ENCODE measurements at places on chromosomes 1 and 21.

- peak; percentile 12 for DNase-seq
These were observed 23.3 kb downstream of the CYP2J2 start for GRCh38 chr1:59903141-59903754.

GRCh38 chr1:23616292-23616824 is 57.1 kb upstream of the ID3 start:
- DNase-seq: no peak

DNA sequence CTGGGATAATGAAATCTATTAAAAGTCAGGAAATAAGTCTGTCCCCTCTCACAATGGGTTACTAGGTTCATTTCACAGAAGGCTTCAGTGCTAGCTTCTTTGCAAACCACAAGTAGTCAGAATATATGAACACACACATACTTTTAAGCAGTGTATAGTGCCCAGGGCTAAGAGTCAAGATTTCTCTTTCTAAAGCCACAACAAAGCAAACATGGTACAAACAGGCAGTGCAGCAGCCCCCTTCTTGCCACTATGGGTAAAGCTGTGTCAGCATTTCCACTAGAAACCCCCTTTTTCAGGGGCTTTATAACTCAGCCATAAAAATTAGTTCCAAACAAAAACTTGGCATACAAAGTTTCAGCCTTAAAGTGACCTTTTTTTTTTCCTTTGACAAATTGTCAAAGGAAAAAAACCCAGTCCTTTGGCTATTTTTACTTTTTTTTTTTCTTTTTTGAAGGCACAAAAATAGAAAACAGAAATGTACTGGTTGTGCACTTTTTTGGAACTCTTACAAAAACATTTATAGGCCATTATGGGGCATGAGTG is 315.4 kb downstream of the LMO4 start:
- no peak for DNase-seq

DNA sequence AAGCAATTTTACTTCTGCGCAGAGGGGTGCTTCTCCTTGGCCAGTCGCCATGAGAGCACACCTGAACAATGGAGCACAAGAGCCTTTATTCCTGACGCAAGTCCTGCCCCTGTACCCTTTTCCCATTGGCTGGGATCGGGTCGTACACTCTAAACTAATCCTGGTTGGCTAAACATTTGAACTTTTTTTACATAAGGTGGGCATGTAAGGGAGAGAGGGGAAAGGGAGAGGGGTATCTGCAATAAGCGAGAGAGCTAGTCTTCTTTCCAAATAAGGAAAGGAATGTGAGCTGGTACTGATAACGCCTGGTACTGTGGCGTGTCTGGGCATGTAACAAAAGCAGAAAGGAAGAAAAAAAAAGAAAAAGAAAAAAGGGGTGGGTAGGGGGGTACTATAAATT is 21.8 kb downstream of the MFSD2A start:
- DNase-seq: no peak

DNA sequence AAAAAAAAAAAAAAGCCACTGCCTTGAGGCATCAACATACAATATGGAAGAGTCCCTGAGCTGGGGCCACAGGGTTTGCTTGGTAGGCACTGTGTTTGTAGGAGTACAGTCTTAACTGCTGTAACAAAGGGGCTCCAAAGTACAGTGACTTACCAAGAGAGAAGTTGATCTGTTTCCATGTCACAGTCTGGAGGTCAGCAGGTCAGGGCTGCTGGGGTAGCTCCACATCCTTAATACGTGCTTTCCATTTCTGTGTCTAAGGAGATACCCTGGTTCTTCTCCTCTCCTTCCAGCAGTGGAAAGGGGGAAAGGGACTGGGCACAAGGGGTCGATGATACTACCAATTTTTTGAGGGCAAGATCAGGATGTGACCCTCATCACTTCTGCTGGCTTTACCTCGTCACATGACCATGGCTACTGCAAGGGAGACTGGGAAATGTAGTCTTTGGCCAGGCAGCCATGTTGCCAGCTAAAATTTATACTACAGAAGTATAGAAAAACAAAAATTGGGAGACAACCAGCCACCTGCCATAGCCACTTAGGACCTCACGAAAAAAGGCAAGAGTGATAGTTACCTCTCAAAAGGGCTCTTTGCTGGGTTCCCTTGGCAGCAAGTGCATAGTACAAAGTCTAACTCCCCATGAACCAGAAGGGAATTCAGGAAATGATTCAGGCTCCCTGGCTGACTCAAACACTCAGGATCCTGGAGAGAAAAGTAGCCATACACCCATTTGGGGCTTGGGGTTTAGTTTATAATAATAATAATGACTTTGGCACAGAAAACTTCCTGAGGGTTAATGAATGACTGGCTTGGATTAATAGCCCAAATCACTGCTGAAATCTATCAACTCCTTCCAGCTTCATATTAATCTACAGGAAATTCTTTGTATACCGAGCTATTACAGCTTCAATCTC is 52.7 kb upstream of the ATP5PO start:
- no peak for DNase-seq

- no peak for DNase-seq
These were observed 38.8 kb upstream of the VAMP3 start for GRCh38 chr1:7732331-7732730.

GRCh38 chr1:152871731-152872126 is 6.4 kb upstream of the SMCP start:
- DNase-seq: no peak
